Epithelial cell of proximal tubule (primary cell): ENCODE measurements at places on chromosomes 4 and X. TPM values are rescaled to one million over a fixed set of nuclear protein-coding genes. Genes with fewer than 3 reads are reported as not detected.

CHRDL1 gene
- 22.1 and 56.2 TPM in 2 replicates for total RNA-seq

NRK gene
- 19.3 and 26.9 TPM in 2 replicates for total RNA-seq

COMMD8 gene
- total RNA-seq, result 26.9 and 46.7 TPM in 2 replicates

SGMS2 gene
- total RNA-seq, result 77.2 and 84.2 TPM in 2 replicates

RIPPLY1 gene
- not detected in 2 replicates for total RNA-seq
